Activated CD4-positive, alpha-beta T cell treated with anti-CD3 and anti-CD28 coated beads, Interleukin-2, amount 10 ng/mL, durations not matched to agents 7 days and 5 days (primary cell): ENCODE measurements at places on chromosomes 1 and 21.

DNA sequence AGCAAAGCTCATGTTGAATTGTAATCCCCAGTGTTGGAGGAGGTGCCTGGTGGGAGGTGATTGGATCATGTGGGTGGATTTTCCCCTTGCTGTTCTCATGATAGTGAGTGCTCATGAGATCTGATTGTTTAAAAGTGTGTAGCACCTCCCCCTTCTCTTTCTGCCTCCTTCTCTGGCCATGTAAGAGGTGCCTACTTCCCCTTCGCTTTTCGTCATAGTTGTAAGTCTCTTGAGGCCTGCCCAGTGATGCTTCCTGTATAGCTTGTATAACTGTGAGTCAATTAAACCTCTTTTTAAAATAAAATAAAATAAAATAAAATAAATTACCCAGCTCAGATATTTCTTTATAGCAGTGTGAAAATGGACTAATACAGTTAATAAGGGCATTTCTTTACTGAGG lies 1025.7 kb downstream of the PLA2G4A start:
- no peak for DNase-seq

GRCh38 chr1:59690171-59690930 lies 124.4 kb upstream of the HOOK1 start:
- no peak for DNase-seq

GRCh38 chr1:198775606-198776005 lies 136.8 kb downstream of the PTPRC start:
- no peak for DNase-seq

- DNase-seq, result no peak
These were observed 51.7 kb downstream of the UBIAD1 start for GRCh38 chr1:11324567-11325165.

DNA sequence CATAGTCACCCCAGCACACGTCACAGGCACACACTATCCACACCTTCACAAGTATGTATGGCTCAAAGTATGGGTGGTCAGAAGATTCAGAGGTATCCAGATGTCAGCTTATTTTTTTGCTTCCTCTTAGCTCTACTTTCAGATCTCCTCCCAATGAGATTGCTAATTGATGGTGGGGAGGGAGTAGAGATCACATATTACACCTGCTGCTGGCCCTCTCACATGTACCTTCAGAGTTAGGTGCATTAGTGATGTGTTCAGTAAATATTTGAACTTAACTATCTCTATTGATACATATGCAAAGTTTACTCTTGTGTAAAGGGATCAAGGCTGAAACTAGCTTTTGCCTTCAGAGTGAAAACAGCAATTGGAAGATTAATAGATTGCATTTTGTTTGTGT lies 262.6 kb downstream of the PCP4 start:
- no peak for DNase-seq

GRCh38 chr1:147567594-147568381 lies 26.5 kb downstream of the BCL9 start:
- DNase-seq, result no peak
